ENCODE measurements at places on chromosomes 4 and X. TPM values are rescaled to one million over a fixed set of nuclear protein-coding genes. Genes with fewer than 3 reads are reported as not detected.
A peak's percentile ranks its signal among the peaks of the same experiment; 100 is the strongest.

Gene TKTL2
- not detected for total RNA-seq

Gene TRIM61
- 0.79 TPM for total RNA-seq

Gene SPANXB1
- total RNA-seq: not detected

Gene COL4A6
- not detected for total RNA-seq

Gene MUC7
- not detected for total RNA-seq

Gene BANK1
- 10.9 TPM for total RNA-seq

Gene SSX2B
- not detected for total RNA-seq

Gene CLDN22
- not detected for total RNA-seq

DNA sequence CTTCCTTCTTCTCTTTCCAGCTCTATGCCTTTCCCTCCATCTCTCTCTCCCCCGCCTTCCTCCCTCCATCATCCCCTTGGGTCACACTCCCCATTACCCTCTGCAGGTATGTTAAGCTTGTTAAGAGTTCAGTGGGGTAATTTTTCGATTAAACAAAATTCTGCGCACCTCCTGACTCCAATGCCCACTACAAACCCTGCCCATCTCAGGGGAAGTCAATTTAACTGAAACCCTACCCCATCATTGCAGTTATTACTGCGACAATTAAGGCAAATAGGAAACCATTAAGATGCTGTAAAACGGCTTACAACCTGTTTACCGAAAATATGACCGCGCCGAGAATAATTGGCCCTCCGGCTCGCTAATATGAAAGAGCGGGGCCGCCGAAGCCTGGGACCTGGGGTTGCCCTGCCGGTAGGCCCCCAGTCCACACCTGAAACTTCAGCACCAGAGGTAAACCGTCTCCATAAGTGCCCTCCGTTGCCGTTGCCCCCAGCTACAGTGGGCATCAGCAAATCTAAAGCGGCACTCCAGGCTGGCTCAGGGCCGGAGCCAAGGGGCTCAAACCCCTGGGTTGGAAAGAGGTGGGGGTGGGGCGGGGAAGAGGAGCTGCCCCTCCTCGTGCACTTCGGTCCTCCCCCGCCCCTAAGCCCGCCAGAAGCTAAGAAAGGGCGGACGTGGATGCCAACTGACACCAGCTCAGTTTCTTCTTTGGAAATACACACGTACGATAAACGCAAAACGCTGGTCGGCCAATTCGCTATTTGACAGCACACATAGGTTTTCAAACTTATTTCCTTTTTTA is 4.8 kb downstream of the ARX start:
- H3K27me3 ChIP-seq: peaks cover 68% of the 10 kb centered on the region
- DNase-seq: no peak

DNA sequence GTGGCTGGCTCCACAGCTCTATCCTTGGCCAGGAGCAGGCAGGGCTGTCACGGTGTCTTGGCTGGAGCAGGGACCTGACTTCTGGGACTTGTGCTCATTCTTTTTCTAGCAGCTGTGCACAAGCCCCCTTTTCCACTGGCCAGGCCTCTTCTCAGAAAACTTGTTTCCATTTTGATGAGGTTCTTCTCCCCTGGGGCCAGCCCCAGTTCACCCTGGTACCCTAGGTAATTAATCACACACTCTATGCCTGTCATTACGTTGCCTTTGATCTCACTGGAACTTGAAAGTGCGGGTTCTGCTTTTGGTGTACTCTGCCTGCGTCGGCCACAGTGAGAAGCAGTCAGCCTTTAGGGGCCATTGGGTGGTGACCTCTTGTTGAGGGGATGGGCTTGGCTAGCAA is 26.6 kb downstream of the DRD5 start:
- no peak overlapping the region for H3K4me3 ChIP-seq
- H3K4me1 ChIP-seq: no peaks in the 10 kb centered on the region
- H3K36me3 ChIP-seq: no peaks in the 10 kb centered on the region

GRCh38 chr4:86891762-86892635 is at the start of gene C4orf36:
Gene C4orf36 (minus strand): TSS chr4:86892422. CDS start chr4:86891520, 902 bp downstream.
- peak within 1 kb of the TSS; percentile 49 for H3K4me3 ChIP-seq
- H3K4me1 ChIP-seq: no peaks in the 10 kb centered on the region
- H3K27ac ChIP-seq: no peak within 1 kb of the TSS
- H3K36me3 ChIP-seq: no peaks in the 10 kb centered on the region

GRCh38 chr4:80980239-80980638 is 50.3 kb upstream of the BMP3 start:
- H3K4me3 ChIP-seq: no peak overlapping the region
- no peaks in the 10 kb centered on the region for H3K36me3 ChIP-seq
- no peak for DNase-seq
- H3K27me3 ChIP-seq: peaks cover 3% of the 10 kb centered on the region

DNA sequence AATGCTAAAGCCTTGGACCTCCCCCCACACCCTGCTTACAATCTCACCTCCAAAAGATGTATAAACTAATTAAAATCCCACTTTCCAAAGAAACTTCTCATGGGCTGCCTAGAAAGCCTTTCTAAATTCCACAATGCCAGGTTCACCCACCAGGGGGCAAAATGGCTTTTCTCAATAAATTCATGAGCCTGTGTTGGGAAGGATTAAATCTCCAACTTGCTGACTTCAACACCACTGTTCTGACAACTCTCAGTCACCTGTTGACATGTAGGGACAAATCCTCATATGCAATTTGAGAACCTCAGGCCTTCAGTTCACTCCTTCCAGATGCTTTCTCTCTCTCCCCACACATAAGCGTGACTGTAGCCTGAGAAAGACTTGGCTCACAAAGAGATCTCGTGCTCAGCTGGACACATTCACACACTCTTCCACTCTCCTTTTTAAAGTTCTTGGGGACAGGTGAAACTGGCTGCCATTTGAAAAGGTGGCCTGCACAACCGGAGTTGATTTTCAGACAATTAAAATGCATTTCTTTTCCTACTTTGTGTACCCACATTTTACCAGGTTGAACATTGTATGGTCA is 88.6 kb upstream of the PRPS2 start:
- H3K36me3 ChIP-seq: no peaks in the 10 kb centered on the region
- no peaks in the 10 kb centered on the region for H3K4me1 ChIP-seq
- no peak overlapping the region for H3K27ac ChIP-seq
- no peaks in the 10 kb centered on the region for H3K27me3 ChIP-seq
- H3K4me3 ChIP-seq: no peak overlapping the region

DNA sequence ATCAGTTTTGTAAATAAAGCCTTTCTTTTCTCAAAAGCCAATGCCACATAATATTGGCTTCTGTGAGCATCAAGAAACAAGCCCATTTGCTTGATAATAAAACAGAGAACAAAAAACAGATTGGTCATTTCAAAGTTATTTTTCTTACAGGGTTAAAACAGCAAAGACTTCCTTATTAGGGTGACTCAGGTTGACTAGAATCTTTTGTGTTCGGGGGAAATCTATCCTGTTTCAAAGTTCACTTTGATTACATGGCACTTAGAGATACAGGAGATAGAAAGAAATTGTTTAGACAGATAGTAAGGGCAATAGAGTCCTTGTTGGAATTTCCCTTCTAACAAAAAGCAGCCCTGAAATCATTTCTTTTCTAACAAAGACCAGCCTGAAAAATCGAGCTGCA is 170.0 kb upstream of the GLRA2 start:
- no peaks in the 10 kb centered on the region for H3K27me3 ChIP-seq
- no peaks in the 10 kb centered on the region for H3K36me3 ChIP-seq
- H3K4me1 ChIP-seq: no peaks in the 10 kb centered on the region
- no peak for DNase-seq

- no peaks in the 10 kb centered on the region for H3K27me3 ChIP-seq
- no peak overlapping the region for H3K4me3 ChIP-seq
- H3K4me1 ChIP-seq: no peaks in the 10 kb centered on the region
- no peak overlapping the region for H3K27ac ChIP-seq
Measured at GRCh38 chr4:53490965-53491622, 100.2 kb downstream of the LNX1 start.

DNA sequence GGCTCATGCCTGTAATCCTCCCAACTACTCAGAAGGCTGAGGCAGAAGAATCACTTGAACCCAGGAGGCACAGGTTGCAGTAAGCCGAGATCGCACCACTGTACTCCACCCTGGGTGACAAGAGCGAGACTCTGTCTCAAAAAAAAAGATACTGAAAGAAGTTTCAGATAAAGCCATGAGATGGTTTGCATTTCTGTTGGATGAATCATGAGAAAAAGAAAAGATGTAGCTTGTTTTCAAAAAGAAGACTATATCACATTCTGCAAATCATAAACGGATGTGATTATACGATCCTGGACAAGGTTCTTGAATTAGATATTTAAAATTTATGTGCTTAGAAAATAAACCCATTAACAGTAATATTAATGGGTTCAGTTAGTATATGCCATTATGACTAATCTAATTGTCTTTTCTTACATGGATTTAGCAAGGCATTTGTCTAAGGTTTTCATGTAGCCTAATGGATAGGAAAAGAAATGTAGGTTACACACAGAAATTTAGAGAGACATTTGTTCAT is 345.9 kb downstream of the SLC7A11 start:
- no peaks in the 10 kb centered on the region for H3K27me3 ChIP-seq
- H3K36me3 ChIP-seq: no peaks in the 10 kb centered on the region
- no peak overlapping the region for H3K27ac ChIP-seq

GRCh38 chrX:41703574-41704029 is 14.8 kb downstream of the GPR34 start:
- no peak for DNase-seq
- H3K4me1 ChIP-seq: peaks cover 12% of the 10 kb centered on the region
- H3K27me3 ChIP-seq: no peaks in the 10 kb centered on the region
- H3K36me3 ChIP-seq: no peaks in the 10 kb centered on the region
- no peak overlapping the region for H3K4me3 ChIP-seq

DNA sequence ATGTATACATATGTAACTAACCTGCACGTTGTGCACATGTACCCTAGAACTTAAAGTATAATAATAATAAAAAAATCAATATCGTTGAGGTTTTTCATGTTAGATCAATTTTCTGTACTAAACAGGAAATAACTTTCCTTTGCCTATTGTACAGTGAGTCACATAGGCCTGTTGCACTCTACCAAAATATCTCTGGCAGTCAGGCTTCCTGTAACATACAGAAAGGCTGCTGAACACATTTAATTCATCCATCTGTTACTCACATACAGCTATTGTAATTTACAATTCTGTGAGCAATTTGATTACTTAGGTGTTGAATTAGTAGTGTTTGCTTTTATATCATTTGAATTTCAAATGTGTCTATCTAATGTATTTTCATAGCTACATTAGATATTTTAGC is 427.8 kb downstream of the TMA16 start:
- no peak overlapping the region for H3K4me3 ChIP-seq
- no peaks in the 10 kb centered on the region for H3K27me3 ChIP-seq
- no peak overlapping the region for H3K27ac ChIP-seq
- no peaks in the 10 kb centered on the region for H3K4me1 ChIP-seq

DNA sequence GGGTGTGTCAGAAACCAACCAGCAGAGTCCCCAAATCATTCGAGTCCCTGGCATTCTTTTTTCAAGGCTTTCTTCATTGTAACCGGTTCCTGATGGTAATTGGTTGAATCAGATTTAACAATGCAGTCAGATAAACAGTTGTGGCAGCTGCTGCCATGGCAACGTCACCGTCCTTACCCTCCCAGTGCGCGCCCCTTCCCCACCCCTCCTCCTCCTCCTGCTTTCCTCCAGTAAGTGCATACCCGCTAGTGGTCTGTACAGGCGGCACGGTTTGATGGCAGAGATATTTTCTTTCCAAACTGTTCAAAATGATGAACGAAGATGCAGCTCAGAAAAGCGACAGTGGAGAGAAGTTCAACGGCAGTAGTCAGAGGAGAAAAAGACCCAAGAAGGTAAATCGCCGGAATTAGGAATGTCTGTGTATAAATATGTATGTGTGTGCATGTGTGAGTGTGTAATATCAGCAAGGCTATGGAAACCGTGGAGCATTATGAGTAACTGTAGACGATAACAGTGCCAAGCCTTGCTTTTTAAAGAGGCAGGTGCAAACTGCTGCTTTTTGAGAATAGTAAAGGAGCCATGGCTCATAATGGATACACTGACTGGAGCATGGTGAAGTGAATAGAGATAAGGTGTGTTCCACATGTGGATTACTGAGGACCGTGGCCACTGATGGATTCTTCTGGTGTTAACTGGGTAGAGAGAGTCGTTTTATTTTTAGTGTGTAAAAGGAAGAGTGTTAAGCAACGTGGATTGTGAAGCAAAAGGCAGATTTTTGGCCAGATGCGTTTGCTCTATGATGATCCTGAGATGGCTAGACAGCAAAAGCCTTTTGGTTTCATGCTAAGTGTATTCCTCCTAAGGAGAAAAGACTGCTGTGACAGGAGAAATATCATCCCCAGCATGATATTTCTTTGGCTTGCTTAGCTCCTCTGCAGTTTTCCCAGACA is at the start of gene ANK2:
TSS of gene ANK2 (plus strand) at position 233 of the 950 bp plus-strand sequence. CDS start at position 309, 76 bp downstream.
- H3K36me3 ChIP-seq: no peaks in the 10 kb centered on the region
- no peak within 1 kb of the TSS for H3K27ac ChIP-seq
- no peaks in the 10 kb centered on the region for H3K4me1 ChIP-seq
- H3K4me3 ChIP-seq: no peak within 1 kb of the TSS

- H3K4me3 ChIP-seq: no peak overlapping the region
- H3K27me3 ChIP-seq: no peaks in the 10 kb centered on the region
- H3K4me1 ChIP-seq: no peaks in the 10 kb centered on the region
Measured at GRCh38 chrX:136227948-136228838, 23.0 kb downstream of the MAP7D3 start.

- no peak for DNase-seq
- H3K4me1 ChIP-seq: no peaks in the 10 kb centered on the region
- H3K27ac ChIP-seq: no peak overlapping the region
- no peaks in the 10 kb centered on the region for H3K36me3 ChIP-seq
Measured at GRCh38 chrX:141839856-141840255, 1.7 kb downstream of the MAGEC3 start.

DNA sequence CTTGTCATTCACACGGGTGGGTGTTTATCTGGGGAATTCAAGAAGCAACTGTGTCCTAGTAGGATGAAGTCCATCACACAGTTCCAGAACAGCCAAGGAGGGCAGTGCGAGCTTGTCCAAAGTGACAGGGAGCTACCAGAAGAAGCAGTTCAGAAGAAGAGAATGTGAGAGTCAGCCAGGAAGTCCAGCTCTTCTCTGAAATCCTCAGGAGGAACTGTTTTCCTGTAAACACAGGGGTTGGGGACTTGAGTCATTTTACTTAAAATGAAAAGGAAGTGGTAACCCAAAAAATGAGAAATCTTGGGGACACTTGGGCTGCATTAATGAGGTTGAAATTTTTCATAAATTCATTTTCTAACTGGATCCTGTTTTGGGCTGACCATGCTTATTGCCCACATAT is 8.2 kb upstream of the TLR10 start:
- H3K27me3 ChIP-seq: no peaks in the 10 kb centered on the region
- no peaks in the 10 kb centered on the region for H3K36me3 ChIP-seq

GRCh38 chrX:68177542-68177941 is 255.8 kb downstream of the OPHN1 start:
- no peak overlapping the region for H3K4me3 ChIP-seq
- DNase-seq: no peak
- H3K27ac ChIP-seq: no peak overlapping the region
- no peaks in the 10 kb centered on the region for H3K36me3 ChIP-seq
- no peaks in the 10 kb centered on the region for H3K27me3 ChIP-seq

DNA sequence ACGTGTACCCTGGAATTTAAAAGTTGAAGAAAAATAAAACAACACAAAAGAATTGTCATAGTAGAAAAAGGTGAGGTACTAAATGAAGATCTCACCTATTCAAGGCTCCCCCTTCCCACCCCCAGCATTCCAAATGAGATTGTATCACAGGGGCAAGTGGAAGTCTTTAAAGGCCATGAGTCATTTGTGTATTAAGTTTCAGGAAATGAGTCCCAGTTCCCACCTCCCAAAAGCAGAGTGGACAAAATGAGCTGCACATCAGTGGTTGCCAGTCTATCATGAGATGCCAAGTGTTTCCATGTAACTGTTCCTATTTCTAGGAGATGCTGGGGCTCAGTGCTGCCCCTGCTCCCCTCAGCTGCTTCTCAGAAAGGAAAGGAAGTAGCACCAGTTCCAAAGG is 20.1 kb downstream of the ARHGEF9 start:
- no peaks in the 10 kb centered on the region for H3K4me1 ChIP-seq
- H3K27ac ChIP-seq: no peak overlapping the region
- no peaks in the 10 kb centered on the region for H3K36me3 ChIP-seq
- no peak overlapping the region for H3K4me3 ChIP-seq
- peaks cover 5% of the 10 kb centered on the region for H3K27me3 ChIP-seq

Measured in T-cell (primary cell).